Fibroblast of lung (primary cell): ENCODE measurements at places on chromosomes 5 and 9. TPM values are rescaled to one million over a fixed set of nuclear protein-coding genes. Genes with fewer than 3 reads are reported as not detected.

Gene IRX2
- 0.26 and 0.33 TPM in 2 replicates for total RNA-seq

Gene REEP2
- 5.9 and 14.4 TPM in 2 replicates for total RNA-seq

Gene C5
- total RNA-seq: 7.3 and 8.2 TPM in 2 replicates

Gene PCDHA2
- under 0.01 and 0.33 TPM in 2 replicates for total RNA-seq

Gene QRFP
- not detected in 2 replicates for total RNA-seq

Gene CNTNAP3
- under 0.01 TPM in 1 of 2 replicates, not detected in the other for total RNA-seq

Gene ANKRD34B
- total RNA-seq: not detected in 2 replicates

Gene WNT8A
- not detected in 2 replicates for total RNA-seq

Gene SLC6A18
- total RNA-seq: not detected in 2 replicates

Gene NEUROG1
- total RNA-seq: not detected in 2 replicates
